ENCODE measurements at places on chromosomes 7 and 10. TPM values are rescaled to one million over a fixed set of nuclear protein-coding genes. Genes with fewer than 3 reads are reported as not detected.

ITGB1 gene
- total RNA-seq: 202 TPM

DNA sequence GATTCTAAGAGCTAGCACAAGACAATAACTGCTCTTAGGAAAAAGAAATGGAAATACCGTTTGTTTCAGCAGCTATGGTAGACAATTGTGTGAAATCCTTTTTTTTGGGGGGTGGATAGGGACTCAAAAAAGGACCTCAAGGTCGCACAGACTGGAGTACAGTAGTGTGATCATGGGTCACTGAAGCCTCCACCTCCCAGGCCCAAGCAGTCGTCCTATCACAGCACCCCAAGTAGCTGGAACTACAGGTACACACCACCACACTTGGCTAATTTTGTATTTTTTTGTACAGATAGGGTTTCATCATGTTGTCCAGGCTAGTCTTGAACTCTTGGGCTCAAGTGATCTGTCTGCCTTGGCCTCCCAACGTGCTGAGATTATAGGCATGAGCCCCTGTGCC, 33.9 kb downstream of the KMT2E start:
- DNase-seq: no peak

- peak; percentile 27 for DNase-seq
These were observed 86.9 kb downstream of the CARD11 start for GRCh38 chr7:2956526-2957368.

DNA sequence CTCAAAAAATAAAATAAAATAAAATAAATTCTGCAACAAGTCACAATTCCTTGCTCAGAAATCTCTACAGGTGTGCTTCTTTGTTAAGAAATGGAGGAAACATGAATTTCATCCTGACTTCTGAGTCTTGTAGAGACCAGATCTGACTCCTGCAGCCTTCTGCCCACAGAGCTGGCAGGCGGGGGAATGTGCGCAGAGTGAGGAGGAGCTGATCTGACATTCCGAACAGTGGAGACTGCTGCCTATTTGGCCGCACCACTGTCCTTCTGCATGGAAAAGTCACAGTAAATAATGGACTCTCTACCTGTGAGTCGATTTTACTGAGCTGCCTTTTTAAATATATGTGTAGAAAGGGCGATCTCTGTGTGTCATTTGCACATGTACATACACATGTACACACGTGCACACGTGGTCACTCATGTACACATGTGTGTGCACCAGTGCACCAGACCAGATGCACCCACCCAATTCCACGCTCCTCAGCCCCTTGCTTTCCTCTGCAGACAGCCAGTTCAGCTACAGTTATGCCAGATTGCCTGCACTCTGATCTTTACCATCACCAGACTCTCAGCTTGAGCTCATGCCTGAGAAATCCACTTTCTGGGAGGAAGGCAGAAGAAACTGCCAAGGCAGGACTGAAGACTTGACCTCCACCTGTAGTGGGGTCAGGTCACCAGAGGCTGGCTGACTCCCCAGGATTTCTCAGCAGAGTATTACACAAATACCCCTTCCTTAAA, 54.9 kb downstream of the IKZF1 start:
- DNase-seq: peak; percentile 44

- no peak for DNase-seq
These were observed 52.7 kb downstream of the HTR5A start for GRCh38 chr7:155122831-155123230.

DNA sequence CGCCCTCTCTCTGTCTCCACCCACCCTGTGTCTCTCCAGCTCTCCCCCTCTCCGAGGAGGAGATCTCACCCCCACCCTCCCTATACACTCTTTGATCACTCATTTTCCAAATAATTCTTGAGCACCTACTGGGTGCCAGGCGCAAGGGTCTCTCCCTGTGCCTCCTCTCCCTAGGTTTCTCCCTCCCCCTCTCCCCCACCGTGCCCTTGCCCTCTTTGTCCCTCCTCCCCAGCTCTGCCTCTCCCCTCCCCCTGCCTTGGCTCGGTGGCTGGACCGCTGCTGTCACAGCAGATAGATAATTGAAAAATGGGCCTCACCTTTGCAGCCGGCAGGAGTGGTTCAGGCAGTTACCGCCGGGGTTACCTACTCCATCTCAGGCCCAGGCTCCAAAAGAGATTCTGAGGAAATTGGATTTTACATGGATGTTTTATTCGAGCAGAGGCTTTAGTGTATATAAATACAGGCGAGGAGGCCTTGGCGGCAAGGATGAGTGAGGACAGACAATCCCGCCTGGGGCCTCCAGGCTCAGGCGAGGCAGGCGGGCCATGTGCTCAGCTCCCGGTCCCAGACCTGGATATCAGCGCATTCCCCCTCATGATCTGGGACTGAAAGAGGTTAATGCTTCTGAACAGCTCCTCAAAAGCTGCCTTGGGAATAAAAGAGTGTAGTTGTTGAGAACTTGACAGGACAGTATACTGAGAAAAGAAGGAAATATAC, 60.8 kb upstream of the BTRC start:
- no peak for DNase-seq

DNA sequence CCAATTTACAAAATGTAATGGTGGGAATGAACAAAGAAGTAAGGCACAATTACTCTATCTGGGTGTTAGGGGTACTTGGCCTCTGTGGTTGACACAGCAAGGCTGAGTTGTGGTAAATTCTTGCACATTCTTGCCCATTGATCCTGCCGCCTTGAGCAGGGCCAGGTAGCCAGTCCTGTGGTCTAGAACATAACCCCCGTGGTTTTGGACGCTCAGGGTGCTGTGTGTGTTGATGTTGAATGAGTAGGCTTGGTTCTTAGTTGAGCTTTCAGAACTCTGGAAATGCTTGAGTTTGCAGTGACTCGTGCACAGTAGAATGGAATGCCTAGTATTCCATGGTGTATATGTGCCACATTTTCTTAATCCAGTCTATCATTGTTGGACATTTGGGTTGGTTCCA, 42.3 kb upstream of the CDHR3 start:
- no peak for DNase-seq

- DNase-seq: no peak
These were observed 5.3 kb downstream of the TECTB start for GRCh38 chr10:112288486-112288885.

- no peak for DNase-seq
These were observed 49.6 kb upstream of the MYL10 start for GRCh38 chr7:101678658-101679057.

DNA sequence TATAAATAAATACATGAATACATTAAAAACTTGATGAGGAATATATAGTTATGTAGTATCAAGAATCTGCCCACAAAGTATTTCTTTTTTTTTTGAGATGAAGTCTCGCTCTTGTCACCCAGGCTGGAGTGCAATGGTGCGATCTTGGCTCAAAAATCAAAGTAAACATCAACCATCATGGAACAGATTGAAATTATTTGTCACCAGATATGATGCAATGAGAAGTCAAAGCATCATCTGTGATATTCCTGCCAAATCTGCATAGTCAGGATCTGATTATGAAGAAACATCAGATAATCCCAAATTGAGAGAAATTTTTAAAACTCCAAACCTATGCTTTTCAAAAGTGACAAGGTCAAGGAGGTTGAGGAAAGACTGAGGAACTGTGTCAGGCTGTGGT, 5.1 kb upstream of the CYP2C18 start:
- DNase-seq: no peak

ZPBP gene
- total RNA-seq: not detected

- DNase-seq: no peak
These were observed 9.8 kb downstream of the WAC start for GRCh38 chr10:28542728-28543127.

EBLN1 gene
- total RNA-seq: not detected

DNA sequence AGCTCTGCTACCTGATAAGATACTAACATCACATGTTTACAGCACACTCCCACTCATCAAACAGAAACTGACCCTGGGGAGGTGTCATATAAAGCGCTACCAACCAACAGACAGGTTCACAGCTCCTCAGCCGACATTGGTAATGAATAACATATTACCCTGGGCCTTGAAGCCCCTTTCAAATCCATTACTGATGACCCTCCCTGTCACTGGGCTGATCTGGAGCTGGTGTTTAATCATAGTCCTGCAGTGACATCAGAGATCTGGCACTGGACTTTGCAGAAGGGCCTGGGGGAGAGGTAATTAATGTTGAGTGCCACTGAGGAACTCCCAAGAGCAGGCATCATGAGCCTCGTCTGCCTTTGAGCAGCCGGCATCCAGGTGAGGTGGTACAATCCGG, 306.5 kb upstream of the NFE2L3 start:
- no peak for DNase-seq

GRCh38 chr7:108836256-108836655, 266.6 kb downstream of the DNAJB9 start:
- no peak for DNase-seq

GRCh38 chr7:17501441-17502212, 203.2 kb downstream of the AHR start:
- no peak for DNase-seq

Measured in natural killer cell (primary cell).